ENCODE measurements at places on chromosomes 5 and 9.

DNA sequence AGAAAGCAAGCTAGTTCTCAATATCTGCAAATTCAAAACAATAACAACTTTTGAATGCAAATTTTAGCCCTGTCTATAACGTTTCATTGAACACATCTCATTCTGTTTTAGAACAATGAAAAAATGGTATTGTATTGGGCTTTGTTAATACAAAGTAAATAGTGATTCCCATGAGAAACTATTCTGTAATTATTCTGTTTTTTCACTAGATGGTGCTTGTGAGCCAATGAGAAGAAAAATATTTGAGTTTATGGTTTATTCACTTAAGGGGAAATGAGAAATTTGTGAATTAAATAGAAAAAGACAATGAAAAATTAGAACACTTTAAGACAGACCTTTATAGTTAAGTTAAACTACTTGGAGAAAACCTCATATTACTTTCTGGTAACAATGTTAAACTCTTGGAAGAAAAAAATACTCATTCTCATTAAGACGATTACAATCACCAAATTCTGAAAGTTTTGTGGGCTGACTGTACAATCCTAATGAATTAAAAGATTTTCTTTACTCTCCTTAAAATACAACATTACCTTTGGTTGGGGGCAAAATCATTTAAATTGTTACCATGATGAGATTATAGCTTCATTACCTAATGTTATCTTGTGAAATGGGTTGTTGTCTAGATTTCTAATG, 127.0 kb downstream of the NNT start:
- DNase-seq = no peak

DNA sequence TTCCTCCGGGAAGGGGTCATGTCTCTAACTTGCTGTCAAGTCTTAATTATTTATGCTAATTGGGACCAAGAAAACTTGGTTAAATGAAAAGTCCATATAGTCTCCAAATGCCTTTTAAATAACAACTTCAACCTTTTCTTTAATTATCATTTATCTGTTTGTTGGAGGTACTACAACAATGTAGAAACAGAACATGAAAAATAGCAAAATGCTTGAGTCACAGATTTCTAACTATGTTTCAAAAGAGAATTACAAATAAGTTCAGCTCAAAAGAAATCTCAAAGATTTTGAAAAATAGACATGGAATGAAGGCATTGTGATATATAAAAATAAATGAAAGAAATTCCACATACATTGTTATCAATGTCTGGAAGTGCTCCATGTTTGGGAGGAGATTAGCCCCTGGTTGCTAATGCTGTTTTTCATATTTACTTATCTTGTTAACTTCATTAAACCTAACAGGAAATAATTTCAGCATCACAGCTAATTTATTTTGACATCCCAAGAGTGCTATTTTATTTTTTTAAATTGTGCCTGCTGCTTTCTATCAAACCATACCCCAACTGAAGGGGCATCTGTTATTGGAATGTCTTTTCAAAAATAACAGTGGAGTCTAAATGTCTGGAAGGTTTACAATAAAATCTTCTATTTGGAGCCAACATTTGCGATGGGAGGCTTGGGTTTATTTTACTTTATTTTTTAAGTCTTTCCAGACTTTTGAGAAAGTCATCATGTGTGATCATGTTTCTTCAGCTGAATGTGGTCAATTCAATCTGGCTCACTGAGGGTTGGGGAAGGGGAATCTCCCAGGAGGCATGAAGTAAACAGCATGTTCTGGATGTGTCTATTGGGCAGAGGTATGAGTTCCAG, 53.1 kb upstream of the ANKRD55 start:
- DNase-seq = no peak

GRCh38 chr5:52837068-52837467, 49.4 kb downstream of the ITGA1 start:
- no peak for DNase-seq

DNA sequence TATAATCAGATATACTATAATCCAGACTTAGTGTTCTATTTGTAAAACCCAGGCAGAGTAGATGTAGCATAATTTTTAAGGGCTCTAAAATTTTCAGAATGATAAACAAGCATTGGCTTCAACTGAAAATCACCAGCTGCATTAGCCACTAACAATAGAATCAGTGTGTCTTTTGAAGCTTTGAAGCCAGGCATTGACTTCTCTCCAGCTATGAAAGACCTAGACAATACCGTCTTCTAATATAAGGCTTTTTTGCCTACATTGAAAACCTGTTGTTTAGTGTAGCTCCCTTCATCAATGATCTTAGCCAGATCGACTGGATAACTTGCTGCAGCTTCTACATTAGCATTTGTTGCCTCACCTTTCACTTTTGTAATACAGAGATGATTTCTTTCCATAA, 1877.3 kb upstream of the ACO1 start:
- DNase-seq = no peak

DNA sequence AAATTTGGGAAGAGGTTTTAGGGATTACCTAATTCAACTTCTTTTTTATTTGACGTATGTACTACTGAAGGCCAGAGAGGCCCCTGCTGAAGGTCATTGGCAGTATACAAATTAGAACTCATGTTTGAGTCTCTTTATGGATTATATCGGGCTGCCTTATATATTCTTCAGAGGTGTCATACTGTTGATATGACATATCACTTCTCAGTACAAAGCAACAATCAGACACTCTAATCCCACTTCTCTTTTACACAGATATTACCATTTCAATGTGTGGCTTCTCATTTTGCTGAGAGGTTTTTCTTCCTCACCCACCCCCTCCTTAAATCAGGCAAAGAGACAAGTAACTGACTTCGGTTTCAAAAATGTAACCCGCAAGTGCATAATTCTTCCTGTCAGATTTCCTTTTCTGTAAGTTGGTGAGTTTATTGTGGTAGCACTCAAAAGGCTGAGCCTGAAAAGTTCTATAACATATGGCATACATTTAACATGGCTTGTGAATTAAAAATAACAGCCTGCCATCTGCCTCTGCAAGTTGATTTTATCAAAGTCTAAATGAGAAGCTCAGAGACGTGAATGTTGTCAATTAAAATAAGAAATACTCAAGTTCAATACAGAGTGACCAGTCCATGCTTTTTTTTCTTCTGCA, 163.6 kb upstream of the RORB start:
- DNase-seq = no peak

DNA sequence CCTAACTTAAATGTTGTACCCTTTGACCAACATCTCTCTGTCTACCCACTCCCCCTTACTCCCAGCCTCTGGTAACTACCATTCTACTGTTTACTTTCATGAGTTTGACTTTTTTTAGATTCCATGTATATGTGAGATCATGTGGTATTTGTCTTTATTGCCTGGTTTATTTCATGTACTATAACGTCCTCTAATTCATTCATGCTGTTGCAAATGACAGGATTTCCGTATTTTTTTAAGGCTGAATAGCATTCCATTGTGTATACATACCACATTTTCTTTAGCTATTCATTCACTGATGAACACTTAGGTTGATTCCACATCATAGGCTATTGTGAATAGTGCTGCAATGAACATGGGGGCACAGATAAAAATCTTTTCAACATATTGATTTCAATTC, 11.8 kb upstream of the NDUFB6 start:
- DNase-seq = no peak

GRCh38 chr9:131559421-131560000, 14.2 kb downstream of the PRRT1B start:
- DNase-seq = no peak

GRCh38 chr5:6791031-6791430, 77.8 kb downstream of the TENT4A start:
- no peak for DNase-seq

- DNase-seq = no peak
Observed at GRCh38 chr9:114184071-114184470, 28.7 kb downstream of the COL27A1 start.

GRCh38 chr5:92599217-92599810, 981.7 kb downstream of the NR2F1-AS1 start:
- peak; percentile 21 for DNase-seq

GRCh38 chr5:148915224-148915817, 88.9 kb downstream of the ADRB2 start:
- no peak for DNase-seq

GRCh38 chr5:141533897-141534296, 45.0 kb downstream of the PCDHGC5 start:
- DNase-seq = no peak
